ENCODE measurements at places on chromosomes 5 and 9. TPM values are rescaled to one million over a fixed set of nuclear protein-coding genes. Genes with fewer than 3 reads are reported as not detected.

PTGES gene
- polyA plus RNA-seq = 1.2 TPM

RECK gene
- 10.2 TPM for polyA plus RNA-seq

RASEF gene
- 0.12 TPM for polyA plus RNA-seq

ANKRD31 gene
- 0.62 TPM for polyA plus RNA-seq

HTR4 gene
- polyA plus RNA-seq = not detected

SAXO1 gene
- polyA plus RNA-seq = not detected

GPR150 gene
- polyA plus RNA-seq = not detected

ENTPD2 gene
- polyA plus RNA-seq = not detected

FAM193B gene
- 97.3 TPM for polyA plus RNA-seq

DMRT3 gene
- not detected for polyA plus RNA-seq

CENPK gene
- 5.6 TPM for polyA plus RNA-seq

FAM78A gene
- polyA plus RNA-seq = 0.47 TPM

Measured in neural cell (in vitro differentiated cells).